ENCODE measurements at places on chromosomes 7 and 10.

DNA sequence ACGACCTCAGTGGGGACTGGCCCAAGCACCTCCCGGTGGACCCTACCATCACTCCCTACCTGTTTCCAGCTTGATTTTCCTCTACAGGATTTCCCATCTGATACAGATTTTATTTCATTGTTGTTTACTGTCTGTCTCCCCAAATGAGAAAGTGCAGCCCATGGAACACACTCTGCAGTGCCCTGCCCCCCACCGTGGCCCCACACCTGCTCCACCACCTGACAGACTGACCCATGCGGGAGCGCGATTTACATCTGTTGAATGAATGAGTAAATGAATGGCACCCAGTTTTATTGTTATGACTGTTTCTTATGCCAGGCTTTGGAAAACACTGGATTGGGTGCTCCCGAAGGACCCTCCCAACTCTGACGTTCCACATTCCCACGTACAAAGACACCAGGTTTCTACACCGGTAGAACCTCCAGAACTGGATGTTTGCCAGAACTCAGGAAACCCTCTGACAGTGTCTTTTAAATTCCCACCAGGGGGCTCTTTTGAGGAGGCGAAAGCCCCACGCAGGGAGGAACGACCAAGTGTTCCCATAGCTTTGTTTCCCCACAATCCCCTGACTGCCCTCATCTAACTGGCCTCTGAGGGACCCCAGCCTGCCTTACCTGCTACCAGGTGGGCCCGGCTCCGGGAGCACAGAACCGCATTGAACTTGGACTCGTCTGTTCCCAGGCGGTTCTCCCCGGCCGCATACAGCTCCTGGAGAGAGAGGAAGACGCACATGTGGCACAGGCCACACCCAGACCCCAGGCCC, 29.0 kb downstream of the PLAC9 start:
- DNase-seq = no peak

GRCh38 chr10:55628260-55628701, 732.8 kb downstream of the ZWINT start:
- DNase-seq = no peak

DNA sequence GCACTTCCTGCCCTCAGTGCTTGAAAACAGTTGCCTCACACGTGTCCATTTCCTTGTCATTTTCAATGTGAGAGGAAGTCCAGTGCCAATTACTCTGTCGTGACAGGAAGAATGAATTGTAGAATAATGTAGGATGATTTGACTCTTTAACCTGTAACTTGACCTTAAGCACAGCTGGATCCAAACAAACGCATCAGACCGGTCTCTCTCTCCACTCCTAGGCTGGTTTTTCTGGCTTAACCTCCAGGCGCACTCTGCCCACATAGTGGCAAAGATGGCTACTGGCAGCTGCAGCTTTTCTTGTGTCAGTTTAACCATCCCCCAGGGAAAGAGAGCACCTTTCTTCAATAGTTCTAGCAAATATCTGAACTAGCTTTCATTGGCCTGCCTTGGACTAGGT, 29.4 kb upstream of the PNLIPRP3 start:
- no peak for DNase-seq

GRCh38 chr7:66937940-66938339, 16.9 kb downstream of the TMEM248 start:
- DNase-seq = no peak

- DNase-seq = no peak
These were observed 71.4 kb upstream of the ZNF438 start for GRCh38 chr10:31103112-31103511.

DNA sequence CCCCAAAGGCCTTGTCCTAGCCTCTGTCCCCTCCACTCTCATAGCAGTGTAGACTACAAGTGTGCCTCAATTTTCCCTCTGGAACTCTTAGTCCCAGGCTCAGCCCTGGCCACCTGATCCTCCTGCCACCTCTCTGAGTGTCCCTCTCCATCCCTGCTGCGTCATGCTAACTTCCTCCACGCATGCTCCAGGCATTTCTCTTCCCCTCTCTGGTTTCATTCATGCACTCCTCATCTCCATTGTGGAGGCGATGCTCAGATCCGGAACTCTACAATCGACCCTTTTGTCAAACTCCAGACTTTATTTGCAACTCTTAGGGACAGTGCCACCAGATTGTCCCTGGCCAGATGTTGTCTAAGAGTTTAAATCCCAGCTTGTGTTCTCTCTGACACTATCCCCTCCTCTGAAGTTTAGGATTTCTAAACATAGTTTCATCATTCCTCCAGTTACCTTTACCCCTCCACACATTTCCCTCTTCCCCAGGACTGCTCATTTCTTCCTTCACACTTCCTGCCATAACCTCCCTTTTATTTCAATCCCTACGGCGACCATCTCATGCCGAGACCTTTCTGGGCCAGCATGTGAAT, 492.6 kb downstream of the PLXNA4 start:
- DNase-seq = no peak

- no peak for DNase-seq
These were observed 69.8 kb downstream of the CDK1 start for GRCh38 chr10:60848126-60848525.

- DNase-seq = peak; percentile 80
These were observed 14.7 kb upstream of the MICALL2 start for GRCh38 chr7:1473864-1474512.

- DNase-seq = no peak
These were observed 145.0 kb upstream of the GHITM start for GRCh38 chr10:83994325-83994724.

DNA sequence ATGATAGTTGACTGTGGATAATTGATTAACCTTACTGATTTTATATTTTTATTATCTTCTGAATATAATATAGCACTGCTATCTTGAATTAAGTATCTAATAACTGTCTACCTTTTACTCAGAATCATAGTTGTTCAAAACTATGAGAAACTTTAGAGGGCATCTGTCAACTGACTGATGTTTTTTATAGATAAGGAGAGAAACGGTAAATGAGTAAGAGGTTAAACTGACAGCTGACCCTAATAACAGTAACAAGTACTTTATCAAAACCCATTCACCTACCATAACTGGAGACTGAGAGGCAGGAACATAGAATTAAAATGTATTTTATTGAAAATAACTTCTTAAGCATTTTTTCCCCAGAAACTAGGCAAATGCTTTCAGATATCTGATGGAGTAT, 62.2 kb downstream of the CYP51A1 start:
- no peak for DNase-seq

DNA sequence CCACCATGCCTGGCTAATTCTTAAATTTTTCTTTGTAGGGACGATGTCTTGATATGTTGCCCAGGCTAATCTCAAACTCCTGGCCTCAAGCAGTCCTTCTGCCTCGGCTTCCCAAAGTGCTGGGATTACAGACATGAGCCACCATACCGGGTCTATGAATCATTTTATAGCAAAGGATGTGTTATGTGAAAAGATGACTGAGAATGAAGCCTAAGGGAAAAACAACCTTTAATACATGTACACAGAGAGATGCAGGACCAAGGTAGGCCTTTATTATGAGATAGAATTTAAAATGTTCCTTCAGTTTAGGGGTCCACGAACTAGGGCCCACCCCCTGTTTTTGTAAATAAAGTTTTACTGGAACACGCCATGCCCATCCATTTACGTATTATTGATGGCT, 41.0 kb downstream of the UBE2H start:
- DNase-seq = no peak

DNA sequence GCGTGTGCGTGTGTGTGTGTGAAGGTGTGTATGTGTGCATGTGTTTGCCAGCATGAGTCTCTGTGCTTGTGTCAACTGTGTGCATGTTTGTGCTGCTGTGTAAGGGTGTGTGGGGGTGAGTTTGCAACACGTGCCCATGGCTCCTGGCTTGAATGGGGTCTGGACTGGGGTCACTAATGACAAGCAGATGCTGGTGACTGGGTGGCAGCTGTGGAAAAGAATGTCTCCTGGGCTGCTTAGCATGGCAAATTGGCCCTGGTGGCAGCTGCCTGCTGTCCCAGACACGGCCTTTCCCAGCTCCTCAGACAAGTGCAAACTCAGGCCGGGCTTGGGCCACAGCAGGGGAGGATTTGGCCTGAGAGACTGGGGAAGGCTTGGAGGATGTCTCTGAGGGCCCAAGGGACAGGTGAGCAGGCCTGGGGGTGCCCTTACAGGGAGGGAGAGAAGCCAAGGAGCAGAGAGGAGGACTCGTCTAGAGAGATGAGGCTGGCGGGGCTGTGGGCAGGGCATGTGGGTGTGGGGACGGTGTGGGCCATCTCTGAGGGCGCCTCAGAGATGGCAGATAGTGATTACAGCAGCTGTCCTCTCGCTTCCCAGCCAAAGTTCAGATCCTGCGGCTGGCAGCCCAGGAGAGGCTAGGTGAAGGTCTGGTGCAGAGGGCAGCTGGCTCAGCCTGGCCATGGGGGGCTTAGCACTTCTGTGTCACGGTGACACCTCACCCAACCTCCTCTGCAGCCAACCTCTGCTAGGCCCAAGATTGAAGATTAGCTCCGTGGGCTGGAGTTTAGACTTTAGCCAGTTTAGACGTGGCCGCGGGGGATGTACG, 1.5 kb downstream of the AQP1 start:
- no peak for DNase-seq

DNA sequence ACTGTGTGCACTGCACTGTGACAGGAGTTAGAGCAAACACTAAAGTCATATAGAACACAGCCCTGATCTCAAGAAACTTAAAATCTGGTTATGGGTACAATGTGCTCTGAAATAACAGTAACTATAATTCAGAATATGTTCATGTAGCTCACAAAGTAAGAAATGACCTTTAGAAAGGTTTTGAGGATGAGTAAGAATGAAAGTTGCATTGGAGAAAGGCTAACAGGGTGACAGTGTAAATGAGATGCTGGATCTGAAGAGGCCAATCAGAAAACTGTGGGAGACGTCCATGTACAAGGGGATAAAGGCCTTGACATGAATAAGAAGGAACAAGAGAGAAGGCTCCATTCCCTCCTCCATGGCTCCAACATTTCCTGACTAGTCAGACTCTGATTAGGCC, 124.7 kb downstream of the GRM3 start:
- no peak for DNase-seq

GRCh38 chr10:114391599-114391998, 12.7 kb downstream of the AFAP1L2 start:
- DNase-seq = no peak

- no peak for DNase-seq
These were observed 134.0 kb downstream of the CD36 start for GRCh38 chr7:80772347-80772993.

DNA sequence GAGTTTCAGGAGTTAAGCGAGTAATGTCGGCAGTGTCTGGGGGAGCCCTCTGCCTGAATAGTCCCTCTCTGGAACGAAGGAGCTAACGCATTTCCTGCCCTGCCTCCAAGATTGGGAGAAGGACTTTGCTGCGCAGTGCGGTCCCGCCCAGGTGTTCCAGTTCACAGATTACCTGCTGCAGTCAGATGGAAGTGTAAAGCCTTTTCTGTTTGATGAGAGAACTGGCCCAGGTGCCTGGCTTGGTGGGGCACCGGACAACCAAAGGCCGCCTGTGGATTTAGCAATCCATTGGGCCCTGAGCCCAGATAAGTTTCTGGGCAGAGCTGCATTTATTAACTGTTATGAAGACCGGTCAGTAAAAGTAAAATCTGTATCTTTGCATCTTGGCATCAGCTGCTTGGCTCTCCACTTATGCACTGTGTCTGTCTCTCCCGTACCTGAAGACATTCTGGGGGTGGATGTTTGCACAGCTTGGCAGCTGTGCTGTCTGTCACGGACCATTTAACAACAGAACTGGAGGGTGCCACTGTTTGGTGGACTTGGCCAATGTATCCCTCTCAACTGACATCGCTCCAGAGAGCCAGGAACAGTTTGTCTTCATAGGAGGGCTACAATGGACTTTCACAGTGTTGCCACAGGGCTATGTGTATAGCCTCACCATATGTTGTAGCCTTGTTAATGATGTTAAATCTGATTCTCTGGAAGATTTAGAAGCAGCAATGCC, 654.7 kb upstream of the ZWINT start:
- no peak for DNase-seq

DNA sequence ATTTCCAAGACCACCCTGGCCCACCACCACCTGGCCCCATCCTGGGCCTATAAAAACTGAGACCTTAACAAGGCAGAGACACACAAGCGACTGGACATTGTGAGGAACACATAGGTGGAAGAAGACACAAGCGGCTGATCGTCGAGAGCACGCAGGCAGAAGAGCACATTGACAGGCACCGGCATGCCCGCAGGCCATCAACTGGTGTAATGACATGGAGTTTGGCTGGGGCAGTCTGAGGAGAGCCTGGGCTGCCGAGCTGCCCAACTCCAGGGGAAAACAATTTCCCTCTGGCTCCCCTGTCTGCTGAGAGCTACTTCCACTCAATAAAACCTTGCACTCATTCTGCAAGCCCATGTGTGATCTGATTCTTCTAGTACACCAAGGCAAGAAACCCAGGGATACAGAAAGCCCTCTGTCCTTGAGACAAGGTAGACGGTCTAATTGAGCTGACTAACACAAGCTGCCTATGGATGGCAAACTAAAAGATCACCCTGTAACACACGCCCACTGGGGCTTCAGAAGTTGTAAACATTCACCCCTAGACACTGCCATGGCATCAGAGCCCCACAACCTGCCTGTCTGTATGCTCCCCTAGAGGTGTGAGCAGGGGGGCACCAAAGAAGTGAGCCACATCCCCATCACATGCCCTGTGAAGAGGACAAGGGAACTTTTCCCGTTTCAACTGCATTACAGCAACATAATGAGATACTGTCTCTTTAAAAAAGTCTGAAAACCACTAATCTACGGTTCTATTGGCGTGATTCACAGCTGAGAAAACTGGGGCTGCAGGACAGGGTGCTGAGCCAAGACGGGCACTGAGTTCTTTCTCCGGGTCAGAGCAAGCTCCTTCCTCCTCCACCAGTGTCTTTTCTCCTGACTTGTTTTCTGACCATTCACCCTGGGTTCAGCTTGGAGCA, 18.5 kb upstream of the TNS3 start:
- DNase-seq = no peak

DNA sequence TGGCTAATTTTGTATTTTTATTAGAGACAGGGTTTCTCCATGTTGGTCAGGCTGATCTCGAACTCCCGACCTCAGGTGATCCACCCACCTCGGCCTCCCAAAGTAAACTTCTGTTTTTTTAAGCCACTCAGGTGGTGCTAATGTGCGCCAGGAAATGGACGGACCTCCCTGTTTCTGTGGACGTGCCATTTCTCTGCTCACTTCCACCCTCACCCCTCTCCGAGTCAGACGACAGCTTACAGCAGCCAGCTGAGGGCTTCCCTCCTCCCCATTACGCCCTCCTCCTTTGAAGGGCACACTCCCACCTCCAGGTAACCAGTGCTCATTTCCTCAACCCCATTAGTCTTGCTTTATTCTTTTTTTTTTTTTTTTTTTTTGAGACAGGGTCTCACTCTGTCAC, 41.7 kb upstream of the EZH2 start:
- DNase-seq = no peak

Data from stimulated activated CD8-positive, alpha-beta memory T cell treated with anti-CD3 and anti-CD28 coated beads, Interleukin-2, amount 100 ng/mL, for 48 hours (primary cell).